ENCODE measurements at places on chromosomes 11 and 22.

- DNase-seq, result peak; percentile 82
Observed at GRCh38 chr11:1442163-1442562, 44.4 kb downstream of the MOB2 start.

- no peak for DNase-seq
Observed at GRCh38 chr22:32218470-32218869, 13.6 kb upstream of the RFPL2 start.

DNA sequence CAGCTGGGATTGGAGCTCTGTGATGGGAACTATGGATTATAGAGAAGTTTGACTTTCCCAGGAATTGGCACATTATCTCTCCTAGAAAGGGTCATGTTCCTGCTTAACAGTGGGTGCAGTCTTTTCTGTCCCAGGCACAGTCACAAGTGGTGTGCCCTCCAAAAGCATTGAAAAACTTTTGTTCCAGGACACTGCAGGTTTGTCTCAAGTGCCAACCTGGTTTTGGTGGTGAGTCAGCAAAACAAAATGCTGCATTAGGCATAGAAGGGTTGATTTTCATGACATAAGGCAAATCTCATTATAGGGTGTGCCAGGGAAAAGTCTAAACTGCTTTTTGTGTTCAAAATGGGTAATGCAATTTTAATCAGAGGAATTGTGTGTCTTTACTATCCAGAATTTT is 4.9 kb downstream of the HTATIP2 start:
- DNase-seq, result no peak

- no peak for DNase-seq
Observed at GRCh38 chr11:4580124-4580523, 1.4 kb upstream of the OR52I2 start.

DNA sequence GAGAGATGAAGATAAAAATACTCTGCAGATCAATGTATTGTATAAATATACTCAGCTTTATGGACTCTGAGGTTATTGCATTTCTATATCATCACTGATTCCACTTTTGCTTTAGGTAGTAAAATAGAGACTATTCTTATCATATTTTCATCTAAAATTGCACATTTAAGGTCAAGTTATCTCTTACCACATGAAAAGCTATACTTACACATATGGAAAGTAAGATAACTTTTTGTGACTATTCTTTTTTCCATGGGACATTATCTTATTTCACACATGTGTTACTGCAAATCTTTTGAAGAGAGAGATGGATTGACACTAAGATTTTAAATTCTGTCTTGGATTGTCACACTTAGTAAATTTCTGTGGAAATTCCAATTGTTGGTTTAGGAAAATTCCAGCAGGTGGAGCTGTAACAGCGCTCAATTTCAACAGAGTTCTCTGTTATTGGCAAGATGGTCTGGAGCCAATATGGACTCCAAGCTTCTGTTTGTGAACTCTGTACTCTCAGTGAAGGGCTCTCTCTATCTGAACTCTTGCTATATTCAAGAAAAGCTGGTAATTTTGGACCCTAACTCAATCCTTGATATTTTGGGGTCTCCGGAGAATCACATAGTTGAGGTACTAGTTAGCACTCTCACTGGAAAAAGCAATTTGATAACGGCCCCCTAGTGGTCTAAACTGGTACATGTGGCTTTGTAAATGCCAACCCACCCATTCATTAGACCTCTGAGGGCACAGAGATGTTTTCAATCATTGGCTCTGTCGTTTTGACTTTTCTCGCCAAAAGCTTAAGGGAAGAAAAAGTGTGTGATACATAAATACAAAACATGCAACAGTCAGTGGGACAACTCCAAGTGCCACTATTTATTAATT is 429.7 kb downstream of the ETS1 start:
- DNase-seq, result peak; percentile 62

DNA sequence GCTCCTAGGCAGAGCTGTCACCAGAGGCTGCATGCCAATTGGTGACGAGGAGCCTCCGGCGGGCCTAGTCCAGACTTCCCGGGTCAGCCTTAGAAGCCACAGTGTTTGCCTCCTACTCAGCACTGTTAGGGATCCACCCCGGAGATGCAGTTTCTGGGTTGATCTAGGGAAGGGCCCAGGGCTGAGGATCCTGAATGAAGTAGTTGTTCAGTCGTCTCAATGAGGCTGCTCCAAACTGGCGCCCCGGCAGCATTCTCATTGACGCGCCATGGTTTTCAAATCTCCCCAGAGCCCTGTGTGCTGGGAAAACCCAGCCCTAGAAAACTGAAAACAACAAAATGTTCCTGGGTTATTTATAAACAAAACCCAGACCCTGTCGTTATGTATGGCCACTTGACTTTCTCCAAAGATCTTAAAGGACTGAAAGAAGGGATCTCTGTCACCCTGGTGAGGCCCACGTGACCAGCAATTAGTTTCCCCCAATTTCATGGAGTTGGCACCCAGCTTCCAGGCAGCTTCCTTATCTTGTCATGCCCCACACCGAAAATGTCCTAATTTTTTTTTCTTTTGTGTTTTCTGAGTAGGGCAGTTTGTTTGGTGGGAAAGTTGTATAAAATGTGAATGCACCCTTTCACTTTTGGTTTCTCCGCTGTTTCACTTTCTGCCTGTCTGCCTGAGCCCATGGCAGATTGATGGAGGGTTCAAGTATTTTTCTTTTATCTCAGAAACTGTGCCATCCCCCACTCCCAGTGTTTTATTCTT is 2.0 kb upstream of the EHD1 start:
- no peak for DNase-seq

DNA sequence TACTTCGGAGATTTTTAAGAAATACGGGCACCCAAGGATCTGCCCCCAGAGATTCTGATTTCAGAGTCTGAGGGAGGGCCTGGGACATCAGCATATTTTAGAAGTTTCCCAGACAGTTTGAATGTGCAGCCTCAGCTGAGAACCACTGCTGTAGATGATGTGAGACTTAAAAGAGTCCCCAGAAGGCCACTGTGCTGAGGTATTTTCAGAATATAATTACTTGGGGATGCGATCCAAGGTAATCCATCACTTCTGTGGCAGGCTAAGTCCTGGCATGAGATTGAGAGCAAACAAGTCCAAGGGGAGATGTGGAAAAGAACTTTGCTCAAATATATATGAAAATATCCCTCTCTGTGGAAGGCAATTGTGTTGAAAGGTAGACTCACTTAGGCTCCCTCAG is 48.3 kb upstream of the AMOTL1 start:
- DNase-seq, result no peak

- DNase-seq, result no peak
Observed at GRCh38 chr11:125933030-125933813, 12.6 kb upstream of the VSIG10L2 start.

GRCh38 chr11:76172583-76172982 is 33.7 kb downstream of the WNT11 start:
- peak; percentile 34 for DNase-seq

- no peak for DNase-seq
Observed at GRCh38 chr11:85961930-85962363, 106.8 kb downstream of the CCDC83 start.

DNA sequence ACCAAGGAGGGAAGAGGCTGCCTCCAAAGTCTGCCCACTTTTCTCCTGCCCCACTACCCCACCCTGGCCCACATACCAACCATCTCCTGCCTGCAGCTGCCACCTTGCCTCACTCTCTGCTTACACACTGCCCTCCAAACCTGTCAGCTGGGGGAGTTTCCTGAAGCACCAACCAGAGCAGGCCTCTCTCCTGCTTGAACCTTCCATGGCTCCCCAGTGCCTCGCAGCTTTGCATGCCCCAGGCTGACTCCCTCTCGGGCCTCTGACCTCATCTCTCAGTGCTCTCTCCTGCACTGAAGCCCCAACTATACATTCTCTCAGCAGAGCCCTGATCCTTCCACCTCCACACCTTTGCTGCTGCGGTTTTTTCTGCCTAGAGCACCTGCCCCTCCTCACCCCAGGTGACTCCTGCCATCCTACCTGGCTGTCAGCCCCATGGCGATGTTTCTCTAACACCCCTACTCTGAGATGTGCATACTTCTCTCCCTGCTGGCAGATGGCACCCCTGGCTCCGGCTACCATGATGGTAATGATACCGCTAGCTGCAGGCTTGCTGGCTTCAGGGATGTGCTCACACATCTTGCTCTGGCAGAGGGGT is 43.5 kb downstream of the MN1 start:
- DNase-seq, result no peak

DNA sequence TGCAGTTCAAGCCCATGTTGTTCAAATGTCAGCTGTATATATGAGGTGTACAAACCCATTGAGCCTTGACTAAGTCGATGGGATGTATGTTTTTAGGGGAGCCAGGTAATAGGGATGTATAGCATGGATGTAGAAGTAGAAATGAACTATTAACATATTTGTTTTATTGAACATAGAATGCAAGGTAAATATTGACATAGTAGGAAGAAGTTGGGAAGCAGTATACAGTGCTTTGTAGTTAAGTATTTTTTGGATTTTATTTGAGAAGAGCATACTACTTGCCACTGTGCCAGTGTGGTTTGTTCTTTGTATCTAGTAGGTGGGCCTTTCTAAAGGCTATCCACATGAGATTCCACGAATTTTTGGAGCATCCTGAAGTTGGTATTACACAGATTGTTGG is 20.8 kb upstream of the NAT10 start:
- no peak for DNase-seq

- no peak for DNase-seq
Observed at GRCh38 chr11:31977343-31977742, 113.5 kb upstream of the RCN1 start.

DNA sequence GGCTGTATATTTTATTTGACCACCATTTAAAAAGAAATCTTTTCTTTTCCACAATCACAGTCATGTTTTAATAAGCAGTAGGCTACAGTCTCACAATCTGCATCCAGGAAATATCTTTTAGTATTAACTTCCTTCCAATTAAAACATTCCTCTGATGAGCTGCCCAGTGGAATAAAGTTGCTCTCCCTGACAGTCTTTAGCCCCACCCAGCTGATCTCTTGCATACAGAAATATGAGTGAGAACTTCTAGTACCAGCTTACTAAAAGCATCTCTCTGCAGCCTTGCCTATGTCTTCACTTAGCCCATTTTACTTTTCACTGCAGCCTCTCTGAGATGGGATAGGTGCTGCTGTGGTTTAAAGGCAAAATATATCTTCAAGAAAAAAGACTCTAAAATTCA is 143.4 kb upstream of the ANO3 start:
- no peak for DNase-seq

- DNase-seq, result no peak
Observed at GRCh38 chr22:33894515-33894914, 25.8 kb downstream of the LARGE1 start.

GRCh38 chr11:47571895-47572294 is 6.5 kb downstream of the PTPMT1 start:
- no peak for DNase-seq

GRCh38 chr11:134132808-134133207 is 63.9 kb downstream of the JAM3 start:
- DNase-seq, result no peak

DNA sequence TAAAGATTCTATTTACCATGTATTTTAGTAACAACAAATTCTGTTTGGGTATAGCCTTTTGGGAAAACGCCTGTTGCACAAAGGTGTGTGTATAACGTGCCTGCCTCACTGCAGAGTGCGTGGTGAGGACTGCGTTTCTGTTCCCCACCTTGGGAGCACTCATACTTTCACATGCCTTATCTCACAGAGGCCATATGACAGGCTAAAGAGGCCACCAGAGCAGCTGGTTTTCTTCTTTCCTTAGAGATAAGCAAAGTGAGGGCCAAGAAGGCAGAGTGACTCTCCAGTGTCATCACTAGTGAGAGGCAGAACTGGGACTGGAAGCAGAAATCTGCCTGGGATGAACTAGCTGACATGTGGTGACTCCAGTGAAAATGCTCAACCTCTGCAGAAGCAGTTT is 369.2 kb upstream of the NARS2 start:
- no peak for DNase-seq

DNA sequence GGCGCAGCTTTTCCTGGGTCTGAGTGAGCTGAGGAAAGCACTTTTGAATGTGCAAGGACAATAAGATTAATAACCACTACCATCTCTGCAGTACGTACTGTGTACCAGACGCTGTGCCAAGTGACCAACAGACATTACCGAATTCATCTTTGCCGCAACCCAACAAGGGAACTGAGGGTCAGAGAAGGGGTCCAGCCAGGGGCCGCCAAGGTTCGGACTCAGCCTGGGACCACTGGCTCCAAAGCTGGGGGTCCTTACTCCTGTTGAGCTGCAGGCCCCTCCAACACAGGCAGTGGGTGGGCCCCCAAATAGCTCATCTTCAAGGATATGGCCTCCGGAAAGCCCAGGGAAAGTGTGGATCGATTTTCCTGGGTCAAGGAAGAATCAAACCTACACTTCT is 55.0 kb upstream of the EMID1 start:
- no peak for DNase-seq

GRCh38 chr22:44983878-44984482 is 25.8 kb downstream of the PHF21B start:
- no peak for DNase-seq

GRCh38 chr11:898540-899190 is 11.9 kb downstream of the CHID1 start:
- no peak for DNase-seq

DNA sequence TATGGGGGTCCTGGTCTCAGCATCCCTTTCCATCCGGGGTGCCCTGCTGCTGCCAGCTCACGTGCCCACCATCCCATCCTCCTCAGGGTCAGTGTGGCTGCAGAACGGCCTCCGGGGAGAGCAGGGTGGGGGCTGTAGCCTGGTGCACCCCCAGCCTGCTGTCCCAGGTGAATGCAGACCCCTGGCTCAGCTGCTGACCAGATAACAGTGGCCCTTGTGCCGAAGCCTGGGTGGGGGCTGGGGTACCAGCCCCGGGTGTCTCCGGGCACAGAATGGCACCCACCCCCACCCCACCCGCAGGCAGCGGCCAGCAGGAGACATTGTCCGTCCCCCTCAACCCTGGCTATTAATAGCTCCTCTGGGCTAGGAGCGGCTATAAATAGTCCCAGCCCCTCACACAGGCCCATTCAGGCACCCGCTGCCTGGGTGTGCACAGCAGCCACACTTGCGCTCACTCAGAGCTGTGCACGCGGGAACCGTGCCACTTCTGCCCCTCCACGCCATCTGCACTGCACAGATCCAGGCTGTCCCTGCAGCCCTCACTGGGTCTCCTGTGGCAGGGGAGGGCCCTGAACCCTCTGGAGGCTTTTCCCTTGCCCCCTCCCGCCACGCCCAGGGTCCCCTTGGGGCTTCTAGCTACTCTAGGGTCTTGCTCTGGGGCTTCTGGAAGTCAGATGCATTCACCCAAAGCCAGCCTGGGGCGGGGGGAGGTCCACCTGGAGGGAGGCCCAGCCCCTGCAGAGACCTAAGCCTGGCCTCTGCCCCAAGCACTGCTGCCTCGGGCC is 18.7 kb downstream of the CRELD2 start:
- DNase-seq, result peak; percentile 38
